Brain pericyte (primary cell): ENCODE measurements at places on chromosomes 12 and 14.

DNA sequence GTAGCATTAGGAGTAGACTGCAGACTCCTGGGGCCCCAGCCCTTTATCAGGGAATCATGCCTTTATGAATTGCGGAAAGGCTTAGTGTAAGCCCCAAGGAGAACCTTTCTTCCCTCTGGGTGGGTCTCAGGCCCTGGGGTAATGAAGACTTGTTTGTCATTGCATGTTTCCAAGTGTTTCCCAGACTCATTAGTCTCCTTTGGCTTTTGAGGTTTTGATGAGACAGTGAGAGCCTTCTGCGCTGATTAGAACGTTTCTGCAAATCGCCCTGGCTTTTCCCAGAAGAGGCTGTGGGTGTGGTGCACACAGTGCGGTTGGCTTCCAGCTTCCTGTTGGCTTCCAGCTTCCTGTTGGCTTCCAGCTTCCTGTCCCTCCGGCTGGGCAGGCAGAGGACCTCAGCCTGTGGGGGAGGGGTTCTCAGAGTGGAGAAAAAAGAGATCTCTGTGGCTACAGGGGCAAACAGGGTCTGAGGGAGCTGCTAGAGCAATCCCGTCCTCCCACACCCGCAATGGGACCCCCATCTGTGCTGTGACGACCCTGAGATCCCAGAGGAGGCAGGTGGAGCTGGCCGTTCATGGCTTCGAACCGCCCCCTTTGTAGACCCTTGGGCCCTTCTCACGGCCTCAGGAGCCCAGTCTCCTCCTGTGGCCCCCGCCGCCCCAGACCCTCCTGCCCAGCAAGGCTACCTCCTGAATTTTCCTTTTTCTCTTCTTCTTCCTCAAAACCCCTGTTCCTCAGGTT, 42.1 kb downstream of the GPR68 start:
- DNase-seq = no peak

DNA sequence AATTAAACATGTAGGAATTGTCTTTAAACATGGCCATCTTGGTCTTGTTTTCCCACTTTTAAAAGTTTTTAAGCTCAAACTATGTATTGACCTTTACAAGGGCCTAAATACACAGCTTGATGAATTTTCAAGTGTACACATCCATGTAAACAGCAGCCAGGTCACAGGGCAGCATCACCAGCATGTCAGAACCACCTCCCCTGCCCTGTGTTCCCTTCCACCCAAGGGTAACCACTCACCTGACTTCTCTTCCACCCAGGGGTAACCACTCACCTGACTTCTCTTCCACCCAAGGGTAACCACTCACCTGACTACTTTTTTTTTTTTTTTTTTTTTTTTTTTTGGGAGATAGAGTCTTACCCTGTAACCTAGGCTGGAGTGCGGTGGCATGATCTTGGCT, 4.6 kb downstream of the FBXW8 start:
- no peak for DNase-seq

DNA sequence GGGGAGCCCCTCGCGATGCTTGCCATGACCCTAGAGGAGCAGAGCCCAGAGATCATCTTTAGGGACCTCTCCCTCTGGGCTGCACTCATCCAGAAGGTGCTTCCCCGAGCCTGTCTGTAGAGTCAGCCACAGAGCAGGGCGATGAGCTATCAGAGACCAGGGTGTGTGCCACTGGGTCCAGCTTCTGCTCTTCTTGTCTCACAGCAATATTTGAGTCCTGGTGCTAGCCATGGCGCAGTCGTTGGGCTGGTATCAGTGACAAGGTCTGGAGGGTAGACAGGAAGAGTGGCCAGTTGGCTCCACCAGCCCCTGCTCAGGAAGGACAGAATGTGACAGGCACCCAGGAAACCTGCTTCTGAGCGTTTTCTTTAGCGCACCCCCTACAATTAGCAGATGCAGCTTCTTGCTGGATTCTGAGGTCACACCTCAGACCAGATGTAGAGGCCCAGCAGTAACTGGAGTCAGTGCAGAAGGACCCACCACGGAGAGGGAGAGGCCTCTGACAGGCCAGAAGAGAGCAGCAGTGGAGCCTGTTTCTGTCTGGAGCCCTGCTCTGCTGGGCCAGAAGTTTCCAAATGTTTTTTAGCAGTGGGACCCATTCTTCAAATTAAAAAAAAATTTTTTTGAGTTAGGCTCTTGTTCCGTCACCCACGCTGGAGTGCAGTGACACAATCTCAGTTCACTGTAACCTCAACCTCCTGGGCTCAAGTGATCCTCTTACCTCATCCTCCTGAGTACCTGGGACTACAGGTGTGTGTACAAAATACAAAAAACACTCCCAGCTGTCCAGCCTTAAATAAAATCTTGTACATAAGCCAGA, 23.7 kb downstream of the ANKRD9 start:
- DNase-seq = no peak

- DNase-seq = no peak
Measured at GRCh38 chr12:23504043-23504442, 445.4 kb downstream of the SOX5 start.

GRCh38 chr12:19150273-19150900, 20.9 kb downstream of the PLEKHA5 start:
- no peak for DNase-seq

GRCh38 chr14:102986810-102987579, 64.5 kb downstream of the AMN start:
- DNase-seq = no peak

- DNase-seq = no peak
Measured at GRCh38 chr12:92721130-92721529, 18.3 kb downstream of the PLEKHG7 start.

GRCh38 chr12:55931780-55932550, 1.0 kb downstream of the DGKA start:
- DNase-seq = no peak

- no peak for DNase-seq
Measured at GRCh38 chr14:105335735-105336476, 21.4 kb downstream of the PACS2 start.

- DNase-seq = no peak
Measured at GRCh38 chr12:51401900-51402299, 10.7 kb upstream of the GALNT6 start.

DNA sequence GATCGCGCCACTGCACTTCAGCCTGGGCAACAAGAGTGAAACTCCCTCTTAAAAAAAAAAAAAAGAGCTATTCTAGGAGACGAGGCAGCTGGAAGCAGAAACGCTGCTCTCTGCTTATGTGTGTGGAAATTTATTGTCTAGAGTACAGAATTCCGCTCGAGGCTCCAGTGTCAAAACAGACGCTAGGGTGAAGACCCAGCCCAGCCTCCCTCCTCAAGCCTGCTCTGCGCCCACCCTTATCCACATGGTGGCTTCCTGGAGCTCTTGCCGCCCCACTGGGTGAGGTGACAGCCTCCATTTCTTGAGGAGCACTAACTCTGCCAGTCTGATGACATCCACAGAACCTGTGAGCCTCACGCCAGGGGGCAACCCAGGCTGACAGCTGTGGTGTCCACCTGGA, 49.5 kb upstream of the DLK1 start:
- no peak for DNase-seq

- DNase-seq = peak; percentile 43
Measured at GRCh38 chr14:75822522-75823141, 159.2 kb downstream of the TGFB3 start.

GRCh38 chr12:43636725-43637463, 84.9 kb upstream of the ADAMTS20 start:
- DNase-seq = no peak

DNA sequence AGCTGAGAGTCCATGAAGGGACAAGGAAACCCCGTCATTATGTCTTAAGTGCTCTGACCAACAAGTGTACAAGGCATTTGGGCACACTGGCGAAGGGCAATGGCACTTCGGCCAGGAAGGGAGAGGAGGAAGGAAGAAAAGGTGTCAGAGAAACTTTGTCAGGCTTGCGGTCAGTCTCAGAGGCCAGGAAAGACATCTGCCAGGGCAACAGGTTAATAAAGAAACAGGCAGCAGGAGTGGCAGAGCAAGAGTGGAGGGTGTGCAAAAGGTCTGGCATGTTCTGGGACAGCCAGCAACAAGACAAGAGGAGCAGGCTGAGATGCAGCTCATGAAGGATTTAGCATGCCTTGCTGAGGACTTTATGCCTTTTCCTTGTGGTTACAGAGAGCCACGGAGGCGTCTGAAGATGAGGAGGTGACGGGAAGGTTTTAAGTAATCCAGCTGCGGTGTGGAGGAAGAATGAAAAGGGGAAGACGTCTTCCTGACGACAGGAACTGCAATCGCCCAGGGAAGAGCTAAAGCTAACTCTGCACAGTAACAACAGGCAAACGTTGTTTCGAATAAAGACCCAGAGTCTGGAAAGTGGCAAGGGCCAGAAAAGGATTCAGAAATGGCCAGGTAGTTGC, 13.1 kb downstream of the APPL2 start:
- no peak for DNase-seq

- no peak for DNase-seq
Measured at GRCh38 chr14:59267046-59267445, 78.6 kb downstream of the DAAM1 start.

DNA sequence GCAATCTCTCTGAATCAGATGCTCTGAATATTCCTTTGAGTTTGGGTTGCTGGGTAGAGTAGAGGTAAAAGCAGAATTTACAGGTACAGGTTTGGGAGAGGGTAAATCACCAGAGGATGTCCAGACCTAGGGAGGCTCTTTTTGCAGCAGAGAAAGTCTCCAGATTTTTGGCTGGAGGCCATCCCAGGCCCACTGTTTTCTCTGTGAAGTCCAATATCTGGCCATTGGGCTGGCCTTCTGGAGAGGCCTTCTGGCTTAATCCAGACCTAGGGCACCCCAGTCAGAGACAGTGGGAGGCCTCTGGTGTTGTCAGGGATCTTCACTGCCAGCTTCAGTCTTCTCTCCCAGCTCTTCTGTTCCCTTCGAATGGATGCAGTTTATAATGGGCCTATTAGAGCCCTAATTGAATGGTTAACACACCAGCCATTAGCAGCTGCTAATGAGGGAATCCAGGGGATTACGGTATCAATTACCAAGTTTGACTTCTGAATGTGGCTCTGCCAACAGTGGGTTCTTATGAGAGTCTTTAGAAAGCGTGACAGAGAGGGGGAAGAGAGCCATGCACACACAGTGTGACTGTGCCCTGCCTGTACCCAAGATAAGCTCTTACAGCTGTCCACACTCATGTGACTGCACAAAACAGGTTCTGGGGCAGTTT, 183.1 kb downstream of the EMP1 start:
- no peak for DNase-seq

- no peak for DNase-seq
Measured at GRCh38 chr14:95238487-95239298, 81.0 kb downstream of the CLMN start.

DNA sequence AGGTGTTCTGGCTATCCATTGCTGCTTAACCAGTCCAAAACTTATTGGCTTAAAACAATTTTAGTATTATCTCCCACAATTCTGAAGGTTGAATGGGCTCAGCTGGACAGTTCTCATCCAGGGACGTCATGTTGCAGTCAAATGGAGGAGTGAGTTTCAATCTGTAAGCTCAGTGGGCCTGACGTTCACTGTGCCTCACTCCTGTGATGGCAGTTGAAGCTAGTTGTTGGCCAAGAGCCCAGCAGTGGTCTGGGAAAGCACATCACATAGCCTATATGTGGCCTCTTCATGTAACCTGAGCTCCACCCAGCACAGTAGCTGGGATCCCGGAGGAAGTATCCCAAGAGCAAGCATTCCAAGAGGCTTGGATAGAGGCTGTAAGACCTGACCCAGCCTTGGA, 40.6 kb upstream of the CDKN3 start:
- DNase-seq = no peak

DNA sequence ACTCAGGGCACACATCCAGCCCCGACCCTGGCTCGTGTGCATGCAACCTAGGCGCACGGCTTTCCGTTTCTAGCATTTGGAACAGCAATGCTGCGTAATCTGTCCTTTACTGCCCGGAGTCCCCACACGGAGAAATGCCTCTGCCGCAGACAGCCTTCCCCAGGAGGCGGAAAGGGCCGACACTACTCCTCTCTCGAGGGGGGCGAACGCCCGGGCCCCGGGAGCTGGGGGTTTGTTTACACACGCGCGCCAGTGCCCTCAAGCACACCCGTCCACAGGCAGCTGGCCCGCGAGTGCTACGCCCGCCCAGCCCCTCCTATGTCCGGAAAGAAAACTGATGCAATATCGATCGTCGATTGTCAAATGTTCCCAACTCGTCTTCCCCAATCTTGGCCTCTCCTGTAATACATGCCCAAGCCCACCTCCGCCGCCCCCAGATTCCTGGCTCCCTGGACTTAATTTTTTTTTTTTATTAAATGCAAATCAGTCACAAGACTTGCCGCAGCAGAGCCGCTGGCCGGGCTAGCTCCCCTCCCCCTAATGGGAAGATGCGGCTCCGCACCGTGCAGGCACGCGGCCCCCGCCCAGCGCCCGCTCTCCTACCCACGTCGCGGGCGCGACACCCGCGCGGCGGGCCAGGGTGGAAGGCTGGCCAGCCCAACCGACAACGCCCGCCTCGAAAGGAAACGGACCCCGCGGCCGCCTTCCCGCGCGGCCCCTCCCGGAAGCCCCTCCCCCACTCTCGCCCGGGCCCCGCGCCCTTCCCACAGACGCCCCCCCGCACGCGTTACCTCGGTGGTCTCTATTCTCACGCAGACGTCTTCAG, 642 bp downstream of the SLC38A2 start:
- no peak for DNase-seq

DNA sequence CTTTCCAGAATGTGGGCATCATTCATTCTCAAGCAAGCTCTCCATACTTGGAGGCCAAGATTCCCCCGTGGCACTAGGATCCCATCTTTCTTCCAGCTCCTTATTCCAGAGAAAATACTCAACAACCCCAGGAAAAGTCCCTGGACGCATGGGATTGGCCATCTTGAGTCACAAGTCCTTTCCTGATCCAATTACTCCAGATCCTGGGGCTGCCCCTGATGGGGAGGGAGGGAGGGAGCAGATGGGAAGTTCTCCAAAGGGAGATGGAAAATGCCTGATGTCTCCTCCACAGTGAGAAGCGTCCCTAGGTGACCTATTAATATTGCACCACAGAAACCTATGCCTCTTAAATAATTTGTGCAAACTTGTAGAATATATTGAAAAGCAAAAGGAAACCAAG, 12.4 kb upstream of the KCNK13 start:
- DNase-seq = no peak

DNA sequence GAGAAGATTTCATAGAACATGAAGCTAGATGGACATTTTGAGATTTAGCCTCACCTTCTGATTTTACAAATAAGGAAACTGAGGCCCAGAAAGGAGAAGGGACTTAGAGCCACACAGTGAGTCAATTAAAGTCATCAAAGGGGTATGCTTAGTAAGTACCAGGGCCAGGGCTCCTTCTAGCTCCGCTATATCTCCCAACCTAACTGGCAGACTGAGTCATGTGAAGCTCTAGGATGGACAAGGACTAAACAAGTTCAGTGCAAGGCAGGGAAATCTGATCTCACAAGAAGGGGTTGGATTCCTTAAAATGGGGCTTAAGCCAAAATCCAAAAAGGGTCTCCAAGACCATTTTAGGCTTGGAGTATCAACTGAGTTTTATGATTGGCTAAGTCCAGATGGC, 215.8 kb downstream of the PHLDA1 start:
- DNase-seq = no peak

- no peak for DNase-seq
Measured at GRCh38 chr12:752695-753610, 574 bp downstream of the WNK1 start.

- DNase-seq = no peak
Measured at GRCh38 chr14:57485635-57486034, 8.0 kb downstream of the CCDC198 start.
